ENCODE measurements at places on chromosomes 6 and 20.

DNA sequence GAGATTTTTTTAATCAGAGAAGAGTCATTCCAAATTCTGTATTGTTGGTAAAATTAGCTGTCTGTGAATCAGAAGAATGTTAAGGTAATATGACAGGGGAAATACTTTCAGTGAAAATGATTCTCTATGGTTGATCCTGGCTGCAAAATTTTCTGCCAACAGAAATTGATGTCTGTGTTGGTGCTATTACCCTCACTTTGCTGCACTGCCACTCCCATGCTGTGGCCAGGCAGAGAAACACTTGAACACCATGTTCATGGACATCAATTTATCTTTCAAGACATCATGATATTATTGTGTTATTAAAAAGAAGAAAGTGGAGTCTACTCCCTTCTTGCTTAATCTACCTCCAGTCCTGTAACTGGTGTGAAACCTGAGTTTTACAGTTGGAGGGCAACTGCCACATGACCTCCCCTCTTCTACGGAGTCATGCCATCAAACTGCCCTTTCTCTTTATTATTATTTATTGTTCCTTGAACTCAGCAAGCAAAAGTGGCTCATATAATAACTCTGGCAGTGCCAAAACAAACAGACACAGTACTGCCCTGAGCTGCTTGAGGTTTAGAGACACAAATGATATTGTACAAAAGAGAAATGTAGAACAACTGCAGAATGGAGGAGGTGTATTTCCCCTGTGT is 288.0 kb upstream of the JAG1 start:
- DNase-seq: no peak

GRCh38 chr20:22004946-22005345 is 299.5 kb downstream of the PAX1 start:
- no peak for DNase-seq

- DNase-seq: peak; percentile 88
Observed at GRCh38 chr20:63377256-63377941, 16.2 kb upstream of the CHRNA4 start.

DNA sequence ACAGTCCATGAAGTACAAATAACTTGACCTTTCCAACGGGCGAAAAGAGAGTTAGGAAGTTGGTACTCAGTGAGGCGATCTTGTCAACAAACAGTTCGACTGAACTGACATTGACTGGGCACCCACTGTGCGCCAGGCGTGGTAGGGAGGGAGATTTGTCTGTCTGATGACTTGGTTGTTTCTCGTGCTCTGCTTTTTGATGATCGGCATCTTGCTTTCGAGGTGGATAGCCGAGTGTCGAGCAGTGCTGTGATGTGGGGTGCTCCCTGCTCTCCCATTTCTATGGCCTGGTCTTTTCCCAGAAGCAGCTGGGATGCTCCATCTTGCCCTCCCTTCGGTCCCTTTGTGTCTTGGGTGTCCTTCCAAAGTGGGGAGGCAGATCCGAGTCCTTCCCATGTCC is 30.4 kb downstream of the RPP40 start:
- no peak for DNase-seq

DNA sequence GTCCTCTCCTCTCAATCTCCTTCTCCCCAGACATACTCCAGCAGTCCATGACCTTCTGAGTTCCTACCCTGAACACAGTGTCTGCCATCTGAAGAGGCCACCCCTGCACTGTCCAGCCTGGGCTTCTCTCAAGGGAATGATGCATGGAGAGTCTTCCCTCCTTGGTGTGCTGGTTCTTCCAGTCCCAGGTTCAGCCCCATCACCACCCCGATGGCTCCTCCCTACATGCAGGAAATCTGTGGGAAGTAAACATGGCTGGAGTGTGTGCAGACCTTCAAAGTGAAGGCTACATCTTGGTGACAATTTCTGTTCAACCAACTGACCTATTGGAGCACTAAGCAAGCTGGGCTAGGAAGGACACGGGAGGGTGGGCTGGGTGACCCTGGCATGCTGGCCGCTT is 121.0 kb upstream of the JAG1 start:
- DNase-seq: no peak

GRCh38 chr6:144855812-144856531 is 570.8 kb downstream of the UTRN start:
- DNase-seq: no peak

DNA sequence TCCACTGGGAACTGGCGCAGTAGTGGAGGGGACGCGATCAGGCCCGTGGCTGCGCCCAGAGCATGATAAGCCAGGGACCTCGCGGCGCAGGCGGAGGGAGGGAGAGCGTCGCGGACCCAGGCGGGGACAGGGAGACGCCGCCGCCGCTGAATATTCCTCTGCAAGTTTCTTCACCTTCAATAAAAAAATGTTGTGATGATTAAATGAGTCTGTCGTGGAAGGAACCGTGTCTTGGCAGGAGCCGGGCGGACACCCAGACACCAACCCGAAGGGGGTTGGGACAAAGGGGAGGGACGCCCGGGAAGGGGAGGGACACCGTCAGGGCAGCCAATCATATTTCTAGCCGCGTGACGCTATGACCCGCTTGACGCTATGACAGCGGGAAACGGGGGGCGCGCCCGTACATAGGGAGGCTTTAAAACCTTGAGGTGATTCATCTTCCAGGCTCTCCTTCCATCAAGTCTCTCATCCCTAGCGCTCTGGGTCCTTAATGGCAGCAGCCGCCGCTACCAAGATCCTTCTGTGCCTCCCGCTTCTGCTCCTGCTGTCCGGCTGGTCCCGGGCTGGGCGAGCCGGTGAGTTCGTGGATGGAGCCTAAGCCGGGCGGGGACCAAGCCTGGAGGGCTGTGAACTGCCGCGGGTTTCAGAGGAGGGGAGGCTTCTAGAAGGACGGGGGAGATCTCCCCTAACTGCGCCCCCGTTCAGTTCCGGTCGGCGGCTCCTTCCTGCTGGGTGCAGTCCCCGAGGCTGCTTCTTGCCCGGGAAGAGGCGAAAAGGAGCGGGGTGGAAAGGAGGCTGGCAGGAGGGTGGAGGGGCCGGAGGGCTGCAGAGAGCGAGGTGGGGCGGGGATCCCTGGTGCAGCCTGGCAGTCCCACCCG is at the start of gene ULBP2:
TSS of gene ULBP2 (plus strand) at position 432 of the 878 bp plus-strand sequence. CDS start at position 491, 59 bp downstream.
- DNase-seq: peak; percentile 71

DNA sequence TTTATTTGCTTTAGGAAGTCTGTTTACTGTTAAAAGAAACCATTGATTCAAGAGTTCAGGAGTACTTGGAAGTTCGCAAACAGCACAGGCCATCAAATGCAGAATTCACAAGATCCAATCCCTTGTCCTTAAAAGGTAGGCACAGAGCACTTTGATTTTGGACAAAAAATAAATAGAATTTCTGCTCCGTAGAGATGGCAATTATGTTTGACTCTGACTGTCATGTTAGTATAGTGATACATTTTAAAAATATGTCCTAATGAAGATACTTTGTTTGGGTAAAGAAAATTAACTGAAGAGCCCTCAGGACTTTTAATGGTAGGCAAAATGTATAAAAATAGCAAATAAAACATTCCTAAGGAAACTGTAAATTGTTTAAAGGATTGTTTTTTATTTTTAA is 113.1 kb downstream of the JAG1 start:
- no peak for DNase-seq

GRCh38 chr6:75236630-75237029 is 7.0 kb downstream of the COX7A2 start:
- no peak for DNase-seq

- DNase-seq: no peak
Observed at GRCh38 chr20:51050531-51051075, 27.7 kb upstream of the KCNG1 start.

DNA sequence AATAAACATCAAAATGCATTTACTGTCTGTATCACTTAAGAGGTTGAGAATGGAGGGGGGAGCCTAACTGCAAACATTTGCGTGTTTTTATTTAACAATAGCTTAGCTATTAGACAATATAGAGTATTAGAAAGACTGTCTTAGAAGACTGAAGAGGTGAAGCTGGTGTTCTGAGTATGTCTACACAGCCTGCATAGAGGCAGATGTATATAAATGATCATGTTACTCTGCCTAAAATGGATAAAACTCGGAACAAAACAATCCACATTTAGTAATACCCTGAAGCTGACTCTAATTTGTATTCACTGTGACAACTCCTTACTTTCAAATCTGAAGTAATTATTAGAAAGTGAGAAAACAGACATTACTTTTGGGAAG is 181.9 kb downstream of the GMPR start:
- no peak for DNase-seq

DNA sequence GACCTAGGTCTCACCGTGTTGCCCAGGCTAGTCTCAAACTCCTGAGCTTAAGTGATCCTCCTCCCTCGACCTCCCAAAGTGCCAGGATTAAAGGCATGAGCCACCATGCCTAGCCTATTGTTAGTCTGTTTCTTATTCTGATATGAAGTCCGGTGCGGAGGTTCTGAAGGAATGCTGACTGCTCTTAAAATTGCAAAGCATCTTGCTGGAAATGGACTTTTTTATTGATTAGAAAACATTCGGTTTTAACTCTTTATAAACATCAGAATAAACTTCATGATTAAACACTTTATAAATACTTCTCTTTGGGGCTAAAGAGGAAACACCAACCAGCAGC is 3.2 kb downstream of the TNFAIP3 start:
- no peak for DNase-seq

DNA sequence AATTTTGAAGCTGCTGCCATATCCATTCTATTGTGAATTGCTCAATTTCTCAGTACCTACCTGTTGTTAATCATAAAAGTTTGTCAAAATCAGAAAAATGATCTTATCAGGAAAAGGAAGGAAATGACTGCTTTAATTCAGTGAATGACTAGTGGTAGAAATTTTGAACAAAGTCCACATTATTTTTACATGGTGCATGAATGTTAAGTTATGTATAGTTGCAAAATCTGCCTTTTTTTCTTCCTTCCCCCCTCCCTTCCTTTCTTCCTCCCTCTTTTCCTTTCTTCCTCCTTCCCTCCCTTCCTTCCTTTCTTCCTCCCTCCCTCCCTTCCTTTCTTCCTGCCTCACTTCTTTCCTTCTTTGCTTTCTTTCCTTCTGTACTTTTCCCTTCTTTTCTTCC is 127.1 kb upstream of the TSHZ2 start:
- DNase-seq: no peak

DNA sequence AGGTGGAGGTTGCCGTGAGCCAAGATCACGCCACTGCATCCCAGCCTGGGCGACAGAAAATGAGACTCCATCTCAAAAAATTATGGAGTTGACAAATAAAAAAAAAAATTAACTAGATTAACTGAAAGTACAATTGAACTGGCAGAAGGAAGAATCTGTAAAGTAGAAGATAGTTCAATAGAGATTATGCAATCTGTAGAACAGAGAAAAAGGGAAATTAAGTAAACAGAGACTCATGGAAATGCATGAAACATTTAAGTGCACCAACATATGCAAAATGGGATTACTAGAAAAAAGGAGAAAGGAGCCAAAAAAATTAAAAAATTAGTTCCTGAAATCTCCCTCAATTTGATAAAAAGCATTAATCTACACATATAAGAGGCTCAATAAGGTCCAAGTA is 188.8 kb upstream of the KHDRBS2 start:
- DNase-seq: no peak

GRCh38 chr20:57968120-57968519 is 258.3 kb upstream of the PMEPA1 start:
- DNase-seq: no peak

DNA sequence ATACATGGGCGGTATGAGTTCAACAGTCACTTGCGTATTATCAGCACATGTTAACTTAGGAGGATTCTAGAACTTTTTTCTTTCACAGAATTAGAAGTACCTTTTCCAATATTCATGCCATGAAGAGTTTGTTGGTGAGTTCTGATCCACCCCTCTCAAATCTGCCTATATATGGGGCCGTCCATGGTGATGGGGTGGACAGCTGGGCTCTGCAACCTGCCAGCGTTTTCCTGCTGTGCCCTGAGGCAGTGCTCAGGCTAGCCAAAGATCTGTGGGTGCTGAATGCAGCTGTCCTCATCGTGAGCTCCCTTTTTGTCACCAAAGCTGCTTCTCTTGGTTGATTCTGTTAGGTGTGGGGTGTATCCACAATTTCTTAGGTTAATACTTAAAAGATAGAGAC is 88.7 kb downstream of the THBS2 start:
- DNase-seq: no peak

GRCh38 chr6:167811442-167812087 is 15.1 kb upstream of the AFDN start:
- DNase-seq: no peak

GRCh38 chr20:32661820-32662528 is 11.8 kb downstream of the C20orf203 start:
- no peak for DNase-seq

DNA sequence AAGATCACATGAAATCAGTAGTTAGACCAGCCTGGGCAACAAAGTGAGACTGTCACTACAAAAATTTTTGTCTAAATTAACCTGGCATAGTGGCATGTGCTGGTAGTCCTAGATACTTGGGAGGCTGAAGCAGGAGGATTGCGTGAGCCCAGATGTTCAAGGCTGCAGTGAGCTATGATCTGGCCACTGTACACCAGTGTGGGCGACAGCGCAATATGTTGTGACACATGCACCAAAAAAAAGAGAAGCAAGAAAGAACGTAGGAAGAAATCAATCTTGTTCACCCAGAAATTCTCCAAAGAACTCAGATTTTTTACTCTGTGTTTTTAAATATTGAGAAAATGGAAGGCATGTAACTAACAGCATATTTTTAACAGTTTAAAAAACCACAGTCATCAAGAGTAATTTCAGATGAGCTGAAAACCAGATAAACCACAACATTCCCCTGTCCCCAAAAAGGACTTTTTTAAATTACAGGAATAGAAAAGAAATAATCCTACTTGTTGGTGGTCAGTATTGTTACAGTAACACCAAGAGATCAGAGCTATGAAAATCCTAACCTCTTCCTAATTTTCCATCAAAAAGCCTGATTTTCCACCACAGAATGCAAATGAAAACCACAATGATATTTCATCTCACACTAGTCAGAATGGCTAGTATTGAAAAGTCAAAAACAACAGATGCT is 240.2 kb downstream of the KHDC1L start:
- no peak for DNase-seq

DNA sequence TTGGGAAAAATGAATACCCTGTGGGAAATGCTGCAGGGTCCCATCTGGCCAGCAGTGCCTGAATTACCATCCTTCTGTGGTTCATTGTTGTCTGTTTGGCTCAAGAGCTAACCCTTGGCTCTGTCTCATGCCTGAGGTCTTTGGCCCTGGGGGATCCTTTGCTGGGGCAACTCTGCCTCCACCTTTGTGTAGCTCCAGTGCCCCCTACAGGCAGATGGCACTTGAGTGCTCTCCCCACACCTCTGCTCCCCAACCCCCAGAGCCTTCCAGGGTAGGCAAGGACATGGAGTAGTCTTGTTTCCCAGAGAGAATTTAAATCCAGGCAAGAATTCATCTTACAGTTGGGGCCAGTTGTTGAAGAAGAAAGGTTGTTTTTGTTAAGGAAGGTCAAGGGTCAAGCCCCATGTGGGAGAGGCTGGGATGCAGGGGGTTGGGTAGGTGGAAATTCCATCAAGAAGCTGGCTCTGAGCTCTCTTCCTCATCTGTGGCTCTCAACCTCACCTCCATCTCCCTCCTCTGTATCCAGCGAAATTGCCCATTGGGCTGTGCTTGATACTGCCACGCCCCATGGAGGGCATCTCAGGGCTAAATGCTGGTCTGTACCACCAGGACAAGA is 44.2 kb downstream of the ZNF831 start:
- peak; percentile 46 for DNase-seq
